ENCODE measurements at places on chromosomes 4 and X.

GRCh38 chrX:153102418-153102817 lies 30.2 kb downstream of the PNMA6A start:
- no peak for DNase-seq

DNA sequence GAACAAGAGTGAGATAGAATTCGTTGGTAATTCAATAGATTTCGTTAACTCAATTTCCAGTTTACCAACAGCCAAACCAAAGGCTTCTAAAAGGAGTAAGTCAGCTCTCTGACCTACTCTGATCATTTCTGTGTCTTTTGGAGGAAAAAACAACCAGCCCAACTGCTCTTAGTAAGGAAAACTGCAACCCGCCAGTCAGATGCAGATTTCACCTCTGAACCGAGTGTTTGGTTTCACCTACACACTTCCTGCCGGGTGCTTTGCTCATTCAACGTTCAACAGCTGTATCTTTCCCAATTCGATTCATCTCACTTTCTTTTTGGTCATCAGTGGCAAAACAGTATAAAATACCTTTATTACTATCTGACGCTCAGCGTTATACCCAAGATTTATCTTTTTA lies 24.5 kb downstream of the TMSB4X start:
- DNase-seq = no peak

DNA sequence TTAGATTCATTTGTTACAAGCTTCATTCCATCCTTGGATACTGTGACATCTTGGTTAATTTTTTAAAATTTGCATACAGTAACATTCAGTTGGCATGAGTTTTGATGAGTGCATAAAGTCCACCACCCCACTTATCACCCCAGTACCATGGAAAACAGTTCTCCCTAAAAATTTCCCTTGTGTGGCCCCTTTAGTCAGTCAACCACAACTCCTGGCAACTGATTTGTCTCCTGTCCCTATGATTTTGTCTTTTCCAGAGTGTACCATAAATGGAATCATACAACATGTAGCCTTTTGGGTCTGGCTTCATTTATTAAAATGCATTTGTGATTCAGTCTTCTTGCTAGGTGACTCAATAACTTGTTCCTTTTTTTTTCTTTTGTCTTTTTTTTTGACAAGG lies 29.9 kb downstream of the RP2 start:
- DNase-seq = no peak

- no peak for DNase-seq
Observed at GRCh38 chr4:39232100-39232499, 49.8 kb downstream of the WDR19 start.

DNA sequence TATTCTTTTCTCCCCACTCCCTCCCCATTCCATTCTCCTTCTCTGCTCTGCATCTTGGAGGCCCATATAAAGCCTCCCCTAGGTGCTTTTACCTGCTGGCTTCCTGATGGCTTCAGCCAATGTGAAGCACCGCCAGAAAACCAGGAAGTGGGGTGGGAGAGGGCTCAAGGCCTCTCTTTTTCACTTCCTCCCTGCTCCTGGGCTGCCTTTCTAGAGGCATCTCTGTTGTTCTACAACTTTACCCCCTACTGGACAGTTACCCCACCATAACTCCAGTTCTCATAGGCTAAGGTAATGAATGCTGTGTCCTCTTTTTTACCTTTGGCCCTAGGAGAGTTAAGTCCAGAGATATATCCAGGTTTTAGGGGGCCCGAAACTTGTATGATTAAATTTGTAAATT lies 62.4 kb upstream of the PPARGC1A start:
- DNase-seq = no peak

Data from cerebellum (tissue), 4 donors.